ENCODE measurements at places on chromosomes 16 and 17.
A peak's percentile ranks its signal among the peaks of the same experiment; 100 is the strongest.

- no peak for DNase-seq
Observed at GRCh38 chr17:50686494-50687199, 21.1 kb downstream of the ANKRD40 start.

DNA sequence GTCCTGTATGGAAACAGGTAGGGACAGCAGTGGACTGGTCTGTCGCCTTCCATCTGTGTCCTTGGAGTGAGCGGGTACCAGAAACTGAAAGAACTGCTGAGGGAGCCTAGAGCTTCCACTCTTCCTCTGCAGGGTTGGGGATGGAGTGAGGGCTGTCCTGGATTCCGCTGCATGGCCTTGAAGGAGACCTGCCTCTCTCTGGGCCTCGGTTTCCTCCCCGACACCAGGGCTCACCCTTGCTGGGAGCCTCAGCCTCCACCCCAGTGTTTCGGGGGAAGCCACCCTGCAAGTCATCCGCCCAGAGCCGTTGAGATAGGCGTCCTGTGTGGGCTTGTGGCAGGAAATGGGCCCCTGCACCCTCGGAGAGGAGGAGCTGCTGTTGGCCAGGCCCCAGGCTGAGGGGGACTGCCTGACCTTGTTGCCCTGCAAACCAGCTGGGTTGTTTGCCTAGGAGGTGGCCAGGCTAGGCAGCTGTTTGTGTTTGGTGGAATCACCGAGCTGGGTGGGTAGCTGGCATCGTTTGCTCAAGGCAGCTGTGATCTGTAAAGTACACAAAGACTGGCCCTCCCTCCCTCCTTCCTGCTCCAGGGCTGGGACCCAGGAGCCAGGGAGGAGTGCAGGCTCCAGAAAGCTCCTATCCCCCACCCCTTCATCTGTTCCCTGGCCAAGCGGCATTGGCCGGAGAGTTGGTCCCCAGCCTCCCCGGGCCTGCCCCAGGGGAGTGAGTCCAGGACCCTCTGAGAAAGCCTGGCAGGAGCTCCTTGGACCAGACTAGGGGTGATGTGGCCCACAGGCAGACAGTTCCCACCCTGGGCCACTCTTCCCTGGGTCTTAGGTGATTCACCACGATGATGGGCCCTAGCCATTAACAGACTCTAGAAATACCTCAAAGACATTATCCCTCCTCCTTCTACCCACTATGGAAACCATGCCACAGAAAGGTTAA, 1.3 kb downstream of the RAB37 start:
- no peak for DNase-seq

- peak; percentile 98 for DNase-seq
Observed at GRCh38 chr16:29943846-29944799, 17.8 kb upstream of the TMEM219 start.

DNA sequence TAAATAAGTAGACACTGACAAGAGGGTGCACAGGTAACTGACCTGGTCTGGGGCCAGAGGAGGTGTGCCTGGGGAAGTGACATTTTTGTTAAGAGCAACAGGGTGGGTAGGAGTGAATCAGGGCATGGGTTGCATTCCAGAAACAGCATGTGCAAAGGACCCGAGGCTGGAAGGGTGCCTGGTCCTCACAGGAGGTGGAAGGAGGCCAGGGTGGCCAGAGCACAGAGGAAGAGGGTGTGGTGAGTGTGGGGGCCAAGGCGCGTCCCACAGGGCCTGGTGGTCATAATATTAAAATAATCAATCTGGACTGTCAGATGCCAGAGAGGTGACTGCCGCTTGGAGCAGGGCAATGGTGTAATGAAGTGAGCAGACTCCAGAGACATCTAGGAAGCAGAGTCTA, 14.3 kb downstream of the ARHGAP23 start:
- DNase-seq, result no peak

GRCh38 chr17:73991260-73991659, 212.2 kb upstream of the RPL38 start:
- DNase-seq, result no peak

DNA sequence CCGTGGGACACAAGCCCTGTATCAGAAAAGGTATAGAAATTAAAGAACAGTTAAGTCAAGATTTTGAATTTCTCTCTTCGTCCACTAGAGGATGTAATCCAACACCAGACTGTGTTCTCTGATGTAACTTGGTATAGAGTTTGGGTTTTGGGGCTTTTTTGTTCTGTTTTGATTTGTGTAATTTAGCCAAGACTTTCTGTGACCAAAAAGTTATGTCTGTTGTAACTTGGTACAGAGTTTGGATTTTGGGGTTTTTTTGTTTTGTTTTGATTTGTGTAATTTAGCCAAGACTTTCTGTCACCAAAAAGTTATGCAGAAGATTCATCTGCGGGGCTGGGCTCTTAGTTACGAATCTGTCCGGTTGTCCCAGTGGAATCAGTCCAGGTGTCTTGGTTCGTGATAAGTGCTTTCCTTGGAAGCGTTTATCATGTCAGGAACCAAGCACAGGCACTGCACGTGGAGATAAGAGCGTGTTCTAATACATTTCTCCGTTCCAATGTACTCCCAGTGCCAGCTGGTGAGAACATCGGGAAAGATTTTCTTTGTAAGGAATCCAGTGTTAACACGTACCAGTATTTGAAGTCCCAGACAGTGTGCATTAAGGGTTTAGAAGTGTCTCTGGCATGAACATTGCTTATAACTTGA, 44.1 kb upstream of the SEC14L1 start:
- no peak for DNase-seq

DNA sequence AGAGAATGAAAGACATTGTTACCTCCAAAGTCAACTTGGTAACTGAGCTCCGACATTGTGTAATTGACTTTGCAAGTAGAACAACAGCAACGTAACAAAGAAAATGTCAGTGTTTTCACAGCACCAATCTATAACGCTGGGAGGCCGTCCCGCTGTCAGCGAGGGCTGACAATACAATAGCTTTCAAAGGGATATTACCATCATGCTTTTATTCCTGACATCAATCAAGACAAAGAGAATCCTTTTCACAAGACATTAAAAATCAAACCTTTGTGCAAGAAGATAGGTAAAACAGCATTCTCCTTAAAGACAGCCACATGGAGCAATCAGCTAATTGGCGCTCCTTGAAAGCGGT, 6.2 kb downstream of the ZNF423 start:
- DNase-seq, result no peak

- no peak for DNase-seq
Observed at GRCh38 chr16:22219389-22220068, 13.5 kb downstream of the EEF2K start.

DNA sequence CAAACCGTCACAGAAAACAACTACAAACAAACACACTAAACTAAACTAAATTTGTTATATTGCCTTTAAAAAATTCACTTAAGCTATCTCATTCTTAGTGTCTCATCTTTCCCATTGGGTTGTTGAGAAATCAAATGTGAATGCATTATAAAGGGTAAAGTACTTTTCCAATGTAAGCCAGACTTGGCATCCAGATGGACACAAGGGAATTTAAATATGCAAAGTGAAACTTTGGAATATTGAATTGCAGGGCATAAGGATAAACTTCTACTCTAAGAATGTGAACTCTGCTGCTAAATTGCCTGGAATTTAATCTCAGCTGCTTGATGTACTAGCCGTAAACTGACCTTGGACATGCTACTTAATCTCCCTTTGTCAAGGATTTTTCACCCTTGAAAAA, 1554.6 kb downstream of the CDH8 start:
- DNase-seq, result no peak

DNA sequence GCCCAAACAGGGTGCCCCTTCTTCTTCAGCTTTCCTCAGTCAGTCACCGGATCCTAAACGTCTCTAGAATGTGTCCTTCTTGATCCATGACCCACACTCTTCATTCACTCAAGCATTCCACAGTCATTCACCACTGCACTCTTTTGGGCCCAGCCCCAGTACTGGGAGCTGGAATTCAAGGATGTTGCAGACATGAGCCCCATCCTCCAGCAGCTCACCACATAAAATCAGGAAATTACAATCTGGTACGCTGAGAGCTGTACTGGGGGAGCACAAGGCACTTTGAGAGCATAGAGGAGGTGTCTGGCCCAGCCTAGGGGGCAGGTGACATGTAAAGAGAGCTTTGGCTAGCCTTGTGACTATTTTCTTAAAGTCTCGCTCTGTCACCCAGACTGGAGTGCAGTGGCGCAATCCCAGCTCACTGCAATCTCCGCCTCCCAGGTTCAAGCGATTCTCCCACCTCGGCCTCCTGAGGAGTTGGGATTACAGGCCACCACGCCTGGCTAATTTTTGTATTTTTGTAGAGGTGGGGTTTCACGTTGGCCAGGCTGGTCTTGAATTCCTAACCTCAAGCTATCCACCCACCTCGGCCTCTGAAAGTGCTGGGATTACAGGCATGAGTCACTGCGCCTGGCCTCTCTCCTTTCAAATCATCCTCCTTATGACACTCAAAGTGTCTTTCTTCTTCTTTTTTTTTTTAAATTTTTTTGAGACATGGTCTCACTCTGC, 18.7 kb downstream of the CES4A start:
- DNase-seq, result no peak

DNA sequence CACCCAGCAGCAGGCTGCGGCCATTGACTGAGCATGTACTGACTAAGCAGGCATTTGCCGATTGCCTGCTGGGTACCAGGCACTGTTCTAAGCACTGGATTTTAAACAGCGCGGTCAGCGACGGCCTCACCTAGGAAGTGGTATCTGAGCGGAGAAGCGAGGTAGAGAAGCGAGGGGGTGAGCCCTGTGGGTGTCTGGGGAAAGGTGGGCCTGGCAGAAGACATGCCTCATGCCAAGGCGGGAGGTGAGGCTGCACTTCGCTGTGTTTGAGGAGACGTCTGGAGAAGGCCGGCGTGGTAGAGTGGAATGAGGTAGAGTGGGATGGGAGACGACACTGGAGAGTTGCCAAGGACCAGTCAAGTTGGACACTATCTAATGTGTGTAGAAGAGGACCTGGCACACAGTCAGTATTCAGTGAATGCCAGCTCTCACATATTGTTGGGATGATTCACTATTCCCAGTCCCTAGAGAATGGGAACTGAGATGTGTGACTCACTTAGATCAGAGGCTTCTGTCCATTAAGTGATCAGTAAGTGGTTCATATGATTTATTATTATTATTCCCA, 14.4 kb downstream of the SYCE1L start:
- peak; percentile 85 for DNase-seq

DNA sequence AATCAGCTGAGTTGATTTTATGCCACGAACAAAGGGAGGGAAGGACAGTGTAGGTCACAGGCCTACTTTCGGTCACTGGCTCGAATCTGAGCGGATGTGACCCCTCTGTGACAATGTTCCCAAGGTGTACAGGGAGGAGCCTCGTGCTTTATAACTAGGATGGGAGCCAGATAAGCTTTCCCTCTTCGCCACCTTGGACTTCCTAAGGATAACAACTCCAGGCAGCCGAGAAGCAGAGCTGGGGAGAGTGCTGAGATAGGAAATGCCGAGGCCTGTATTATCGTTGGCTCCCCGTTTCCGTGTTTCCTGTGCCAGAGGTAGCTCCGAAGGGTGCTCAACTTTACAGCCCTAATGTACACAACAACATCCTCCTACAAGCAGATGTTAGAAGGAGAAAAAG, 217.8 kb upstream of the IRX3 start:
- DNase-seq, result no peak

DNA sequence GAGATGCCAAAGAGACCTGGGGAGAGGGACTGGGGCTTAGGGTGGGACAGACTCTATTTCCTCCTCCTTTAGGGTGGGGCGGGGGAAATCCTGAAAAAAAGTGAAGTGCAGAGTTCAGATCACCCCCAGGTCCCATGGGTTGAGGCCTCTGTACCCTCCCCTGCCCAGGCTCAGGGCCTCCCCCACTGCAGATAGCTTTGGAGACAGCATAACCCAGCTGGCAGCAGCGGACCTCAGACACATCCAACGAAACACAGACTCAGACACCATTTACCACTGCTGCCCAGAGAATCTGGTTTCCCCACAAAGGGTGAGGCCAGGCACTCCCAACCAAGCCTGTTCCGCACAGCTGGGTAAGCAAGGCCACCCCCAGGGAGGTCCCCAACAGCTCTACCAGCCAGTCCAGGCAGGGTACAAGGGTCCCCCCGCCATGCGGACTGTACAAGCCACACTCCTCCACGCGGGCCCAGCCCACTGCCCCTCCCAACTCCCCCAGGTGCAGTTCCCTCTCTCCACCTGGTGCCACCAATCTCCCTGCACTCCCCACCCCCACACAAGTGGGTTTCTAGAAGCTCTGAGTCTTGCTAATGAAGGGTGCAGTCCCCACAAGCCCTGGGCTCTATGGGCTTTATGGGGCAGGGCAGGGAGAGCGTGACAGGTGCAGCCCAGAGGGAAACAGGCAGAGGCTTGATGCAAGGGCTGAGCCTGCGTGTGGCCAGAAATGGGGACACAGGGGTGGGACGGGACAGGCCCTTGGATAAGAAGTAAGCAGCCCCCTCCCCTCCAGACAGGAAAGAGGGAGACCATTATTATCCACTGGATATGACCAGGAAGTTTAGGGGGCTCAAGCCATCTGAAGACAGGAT, 8.9 kb downstream of the RHBDF2 start:
- DNase-seq, result no peak

GRCh38 chr17:40646791-40647623, 611 bp downstream of the SMARCE1 start:
- no peak for DNase-seq

- DNase-seq, result no peak
Observed at GRCh38 chr17:75783069-75783783, 1.4 kb upstream of the UNK start.

DNA sequence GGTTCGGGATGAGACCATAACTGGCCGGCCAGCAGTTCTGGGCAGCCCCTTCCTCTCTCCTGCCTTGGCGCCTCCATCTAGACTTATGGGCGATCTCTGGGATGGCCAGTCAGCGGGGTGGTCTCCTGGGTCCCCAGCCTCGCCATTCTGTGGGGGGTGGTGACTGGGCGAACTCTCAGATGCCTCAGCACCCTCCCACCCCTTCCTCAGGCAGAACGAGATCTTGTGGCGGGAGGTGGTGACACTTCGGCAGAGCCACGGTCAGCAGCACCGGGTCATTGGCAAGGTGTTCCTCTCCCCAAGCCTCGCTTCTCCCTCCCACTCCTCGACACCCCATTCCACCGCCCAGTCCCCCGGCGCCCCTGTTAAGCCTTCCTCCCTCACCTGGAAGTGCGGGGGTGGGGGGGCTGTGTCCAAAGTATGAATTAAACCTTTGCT, 1.6 kb downstream of the HSF4 start:
- DNase-seq, result no peak

DNA sequence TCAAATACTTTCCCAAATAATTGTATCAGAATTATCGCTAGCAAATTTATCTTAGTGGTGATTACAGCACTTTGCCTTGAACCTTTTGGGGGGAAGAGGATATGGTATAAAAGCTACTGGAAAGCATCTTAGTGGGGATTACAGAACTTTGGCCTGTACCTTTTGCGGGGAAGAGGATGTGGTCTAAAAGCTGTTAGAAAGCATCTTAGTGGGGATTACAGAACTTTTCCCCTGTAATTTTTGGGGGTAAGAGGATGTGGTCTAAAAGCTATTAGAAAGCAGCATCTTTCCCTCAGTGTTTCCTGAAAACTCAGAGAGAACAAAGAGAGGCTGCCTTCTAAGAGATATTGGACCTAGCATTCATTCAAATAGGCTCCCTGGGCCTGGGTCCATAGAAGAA, 4.1 kb downstream of the SLFN12 start:
- no peak for DNase-seq

DNA sequence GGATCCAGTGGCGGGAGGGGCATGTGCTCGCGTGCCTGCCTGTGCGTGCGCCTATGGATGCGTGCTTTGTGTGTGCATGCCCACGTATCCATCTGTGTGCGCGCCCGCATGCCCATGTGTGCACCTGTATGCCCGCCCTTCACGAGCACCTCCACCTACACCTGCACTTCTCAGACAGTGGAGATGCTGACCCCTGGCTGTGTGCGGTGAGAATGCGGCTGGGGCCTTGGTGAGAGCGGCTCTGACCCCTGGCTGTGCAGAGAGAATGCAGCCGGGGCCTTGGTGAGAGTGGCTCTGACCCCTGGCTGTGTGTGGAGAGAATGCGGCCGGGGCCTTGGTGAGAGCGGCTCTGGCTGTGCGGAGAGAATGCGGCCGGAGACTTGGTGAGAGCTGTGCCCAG, 33.9 kb downstream of the AXIN1 start:
- no peak for DNase-seq

Measured in kidney epithelial cell (primary cell).